ENCODE measurements at places on chromosomes 4 and X. TPM values are rescaled to one million over a fixed set of nuclear protein-coding genes. Genes with fewer than 3 reads are reported as not detected.

PCSK1N gene
- 17.8 TPM for total RNA-seq

CPLX1 gene
- 6.7 TPM for total RNA-seq

TEX13B gene
- not detected for total RNA-seq

RADX gene
- 5.2 TPM for total RNA-seq

KCNE5 gene
- 0.13 TPM for total RNA-seq

DNA sequence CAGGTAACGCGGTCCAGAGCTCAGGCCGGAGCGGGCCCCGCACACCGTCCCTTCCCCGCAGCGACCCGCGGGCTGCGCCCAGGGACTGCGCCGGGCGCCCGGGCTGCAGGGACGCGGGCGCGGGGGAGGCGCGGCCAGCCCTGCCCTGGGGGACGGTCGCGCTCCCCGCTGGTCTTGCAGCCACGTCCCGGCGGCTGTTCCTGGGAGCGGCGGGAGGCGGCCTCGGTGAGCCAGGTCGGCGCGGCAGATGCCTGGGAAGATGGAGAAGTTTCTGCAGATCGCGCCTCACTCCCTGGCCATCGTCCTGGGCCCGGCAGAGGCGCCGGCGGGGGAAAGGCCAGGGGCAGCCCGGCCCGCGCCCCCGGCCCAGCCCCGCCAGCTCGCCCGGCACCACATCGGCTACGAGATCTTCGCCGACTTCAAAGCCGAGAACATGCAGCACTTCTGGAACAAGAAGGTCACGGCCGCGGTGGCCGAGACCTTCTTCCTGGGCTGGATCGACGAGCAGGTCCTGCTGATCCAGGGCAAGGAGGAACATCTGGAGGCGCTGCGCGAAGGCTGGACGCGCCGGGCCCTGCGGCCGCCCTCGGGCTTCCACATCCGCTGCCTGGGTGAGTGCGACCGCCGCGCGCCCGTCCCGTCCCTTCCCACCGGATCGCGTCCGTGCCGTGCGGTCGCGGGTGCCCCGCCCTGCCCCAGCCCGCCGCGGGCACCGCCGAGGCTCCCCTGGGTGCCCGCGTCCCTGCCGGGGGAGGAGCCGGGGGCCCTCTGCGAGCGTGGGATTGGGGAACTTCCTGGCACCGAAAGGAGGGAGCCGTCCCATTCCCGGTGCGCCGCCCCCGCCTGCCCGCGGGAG is 107.4 kb upstream of the STOX2 start:
- no peak for DNase-seq

DNA sequence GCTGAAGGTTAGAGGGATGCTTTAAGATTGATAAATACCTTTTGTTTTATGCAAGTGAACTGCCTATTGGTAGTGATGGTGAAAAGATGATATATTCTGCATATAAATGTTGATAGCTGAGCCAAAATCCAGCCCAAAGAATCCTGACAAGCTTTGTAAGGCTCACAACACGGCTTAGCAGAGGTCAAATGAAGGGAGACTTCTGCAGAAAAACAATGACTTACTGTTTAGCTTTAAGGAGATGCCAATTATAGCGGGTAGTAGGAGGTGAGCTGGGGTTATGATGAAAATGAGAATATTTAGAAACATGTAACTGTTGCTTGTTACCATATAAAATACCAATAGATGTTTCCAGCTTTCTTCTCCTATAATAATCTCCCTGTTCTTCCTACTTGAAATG is 97.1 kb downstream of the AFF1 start:
- no peak for DNase-seq

- DNase-seq, result no peak
These were observed 61.2 kb downstream of the HMGB2 start for GRCh38 chr4:173272996-173273395.

GRCh38 chrX:20437683-20438082 is 171.0 kb upstream of the RPS6KA3 start:
- no peak for DNase-seq

DNA sequence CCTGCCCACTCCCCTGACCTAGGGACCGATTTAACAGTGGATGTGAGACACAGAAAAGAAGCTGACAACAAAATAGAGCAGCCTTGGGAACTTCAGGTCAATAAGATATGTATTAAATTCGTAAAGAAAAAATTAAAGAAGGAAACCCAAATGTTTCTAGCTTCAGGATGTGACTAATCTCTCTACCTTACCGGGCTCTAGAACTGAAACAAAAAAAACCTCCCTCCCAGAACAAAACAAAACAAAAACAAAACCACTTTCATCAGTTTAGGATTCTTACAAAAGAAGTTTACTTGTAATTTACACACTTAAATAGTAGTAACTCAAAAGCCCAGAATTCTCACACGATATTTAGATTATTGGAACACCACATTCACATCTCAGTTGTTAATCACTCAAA is 185.8 kb upstream of the RPS6KA3 start:
- DNase-seq, result no peak

GRCh38 chrX:39262641-39263040 is 461.4 kb downstream of the MID1IP1 start:
- no peak for DNase-seq

- no peak for DNase-seq
These were observed 1467.4 kb downstream of the C4orf33 start for GRCh38 chr4:130563185-130563888.

DNA sequence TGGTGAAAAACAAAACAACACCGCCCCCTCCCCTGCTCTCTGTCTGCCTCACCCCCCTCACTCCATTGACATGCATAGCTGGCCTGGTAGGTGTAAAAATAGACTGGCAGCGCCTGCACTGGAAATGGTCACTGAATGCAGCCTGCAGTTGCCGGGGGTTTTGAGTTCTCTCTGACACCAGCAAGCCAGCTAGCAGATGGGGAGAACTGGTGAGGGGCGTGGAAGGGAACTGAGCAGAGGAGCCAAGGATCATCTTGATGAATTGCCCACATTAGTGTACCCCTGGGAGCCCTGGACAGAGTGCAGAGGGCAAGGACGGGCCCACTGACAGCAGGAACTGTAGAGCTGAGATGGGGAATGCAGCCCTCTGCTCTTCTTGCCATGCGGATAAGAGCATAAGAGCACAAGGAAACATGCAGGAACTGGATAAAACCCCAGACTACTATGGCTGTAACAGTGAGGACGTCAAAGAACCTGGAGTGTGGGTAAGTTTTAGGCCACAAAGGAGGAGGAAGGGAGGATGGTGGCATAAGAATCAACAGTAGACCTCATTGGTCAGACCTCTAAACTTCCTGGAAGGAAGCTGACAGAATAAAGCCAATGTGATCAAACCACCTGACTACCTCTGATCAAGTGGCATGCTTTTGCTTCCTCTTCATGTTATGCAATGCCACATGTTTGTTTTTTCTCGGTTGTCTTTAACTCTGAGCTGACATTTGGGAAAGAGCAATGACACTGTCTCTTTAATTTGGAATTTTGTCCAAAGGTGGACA is 96.3 kb downstream of the ANK2 start:
- DNase-seq, result no peak

DNA sequence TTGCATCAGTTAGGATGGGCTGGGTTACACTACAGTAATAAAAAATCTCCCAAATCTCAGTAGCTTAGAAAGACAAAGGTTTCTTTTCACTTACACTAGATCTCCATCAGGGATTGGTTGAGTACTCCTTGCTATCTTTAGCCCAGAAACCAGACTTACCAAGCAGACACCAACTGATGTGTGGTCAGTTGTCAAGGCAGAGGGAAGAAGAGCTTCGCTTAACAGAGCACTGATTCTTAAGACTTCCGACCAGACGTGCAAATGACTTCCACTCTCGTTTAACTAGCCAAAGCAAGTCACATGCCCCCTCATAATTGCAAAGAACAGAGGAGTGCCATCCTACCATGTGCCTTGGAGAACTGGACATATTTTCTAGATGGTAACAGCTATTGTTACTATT is 5.7 kb upstream of the ZNF518B start:
- no peak for DNase-seq

Measured in Panc1 (cell line).